NCI-H1105 treated with DMSO at 0.1 percent for 48 hours (cell line): ENCODE measurements at places on chromosomes 16 and 17.

DNA sequence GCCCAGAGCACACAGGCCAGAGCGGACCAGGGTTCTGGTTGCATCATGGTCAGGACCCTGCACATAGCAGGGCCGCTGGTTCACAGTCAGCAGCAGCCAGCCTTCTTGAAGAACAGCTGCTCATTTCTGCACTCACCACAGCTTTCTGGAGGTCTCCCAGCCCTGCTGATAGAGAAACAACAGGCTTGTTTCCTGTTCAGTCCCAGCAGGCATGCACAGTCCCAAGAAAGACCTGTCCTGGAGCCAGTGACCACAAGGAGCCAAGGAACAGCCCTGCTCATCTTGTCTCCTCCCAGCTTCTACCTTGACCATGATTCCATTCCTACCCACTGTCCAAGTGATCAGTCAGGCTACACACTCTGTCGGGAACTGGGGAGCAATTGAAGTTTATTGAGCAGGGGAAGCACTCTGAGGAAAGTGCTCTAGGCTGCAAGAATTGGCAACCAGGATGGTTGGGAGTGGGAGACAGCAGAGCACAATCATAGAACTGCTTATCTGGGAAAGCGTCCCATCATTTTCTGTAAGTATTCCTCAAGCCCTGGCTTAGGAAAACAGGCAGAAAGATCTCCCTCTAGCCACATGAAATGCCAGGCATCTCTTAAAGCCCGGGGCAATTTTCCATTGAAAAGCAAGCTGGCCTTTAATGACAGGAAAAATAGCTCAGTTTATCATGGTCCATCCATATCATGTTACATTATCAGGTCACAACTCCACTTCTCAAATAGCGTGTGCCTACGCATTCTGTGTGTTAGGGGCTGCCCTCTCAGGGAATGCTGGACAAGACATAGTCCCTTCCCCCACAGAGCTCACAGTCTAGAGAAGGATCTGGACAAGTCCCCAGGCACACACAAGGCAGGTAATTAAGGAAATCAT, 155.4 kb upstream of the FOXF1 start:
- DNase-seq: no peak

DNA sequence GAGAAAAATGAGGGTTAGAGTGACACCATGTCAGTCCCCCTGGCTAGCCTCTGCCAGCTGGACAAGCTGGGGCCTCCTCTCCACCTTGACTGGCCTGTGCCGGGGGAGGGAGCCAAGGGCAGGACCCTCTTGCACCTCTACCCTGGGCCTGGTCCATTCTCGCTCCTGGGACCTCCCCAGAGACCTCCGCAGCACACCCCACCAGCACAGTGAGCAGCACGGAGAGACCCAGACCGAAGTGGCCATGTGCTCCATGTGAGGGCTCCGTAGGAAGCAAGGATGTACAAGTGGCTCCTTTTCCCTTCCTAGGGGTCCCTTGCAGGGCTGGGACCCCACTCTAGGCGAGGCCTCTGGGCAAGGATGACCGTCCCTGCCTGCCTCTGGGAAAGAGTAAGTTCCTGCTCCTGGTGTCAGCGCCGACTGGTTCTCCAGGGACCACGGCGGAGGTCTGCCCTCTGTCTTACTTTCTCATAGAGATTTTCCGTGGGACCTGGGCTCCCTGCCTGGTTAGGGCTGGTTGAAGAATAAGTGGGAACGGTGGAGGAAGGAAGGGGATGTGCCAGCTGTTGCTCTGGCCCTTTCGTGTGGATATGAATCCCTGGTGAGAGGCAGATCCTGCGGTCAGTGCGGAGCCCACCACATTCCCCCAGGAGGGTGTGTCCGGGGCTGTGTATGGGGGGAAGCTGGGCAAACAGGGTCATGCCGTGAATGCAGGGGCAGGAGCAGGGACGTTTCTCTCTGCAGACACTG, 124.2 kb downstream of the METRNL start:
- DNase-seq: no peak

DNA sequence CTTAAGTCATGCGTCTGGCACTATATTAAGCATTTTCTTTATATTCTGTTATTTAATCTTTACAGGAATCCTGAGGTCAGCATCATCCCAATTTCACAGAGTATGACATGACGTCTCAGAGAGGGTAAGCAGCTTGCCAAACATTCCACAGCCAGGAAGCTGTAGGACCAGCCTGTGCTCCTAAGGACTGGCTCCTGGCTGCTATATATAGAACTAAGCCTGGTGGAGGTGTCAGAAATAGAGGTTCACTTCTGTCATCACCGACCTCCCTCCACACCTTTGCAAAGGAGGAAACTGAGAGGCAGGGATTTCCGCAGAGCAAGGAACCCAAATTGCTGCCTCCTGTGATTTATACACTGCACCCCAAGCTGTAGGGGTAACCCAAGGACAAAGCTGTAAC, 37.9 kb upstream of the NDRG4 start:
- DNase-seq: no peak

DNA sequence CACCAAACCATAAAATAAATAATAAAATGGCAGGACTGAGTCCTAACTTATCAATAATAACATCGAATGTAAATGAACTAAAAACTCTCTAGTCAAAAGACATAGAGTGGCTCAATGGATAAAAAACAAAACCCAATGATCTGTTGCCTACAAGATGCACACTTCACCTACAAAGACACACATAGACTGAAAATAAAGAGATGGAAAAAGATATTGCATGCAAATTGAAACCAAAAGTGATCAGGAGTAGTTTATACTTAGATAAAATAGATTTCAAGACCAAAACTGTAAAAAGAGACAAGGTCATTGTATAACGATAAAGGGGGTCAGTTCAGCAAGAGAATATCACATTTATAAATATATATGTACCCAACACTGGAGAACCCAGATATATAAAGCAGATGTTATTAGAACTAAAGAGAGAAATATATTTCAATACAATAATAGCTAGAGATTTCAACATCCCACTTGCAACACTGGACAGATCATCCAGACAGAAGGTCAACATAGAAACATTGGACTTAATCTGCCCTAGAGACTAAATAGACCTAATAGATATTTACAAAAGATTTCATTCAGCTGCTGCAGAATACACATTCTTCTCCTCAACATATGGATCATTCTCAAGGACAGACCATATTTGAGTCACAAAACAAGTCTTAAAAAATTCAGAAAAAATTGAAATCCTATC, 29.8 kb downstream of the SLC47A2 start:
- no peak for DNase-seq

DNA sequence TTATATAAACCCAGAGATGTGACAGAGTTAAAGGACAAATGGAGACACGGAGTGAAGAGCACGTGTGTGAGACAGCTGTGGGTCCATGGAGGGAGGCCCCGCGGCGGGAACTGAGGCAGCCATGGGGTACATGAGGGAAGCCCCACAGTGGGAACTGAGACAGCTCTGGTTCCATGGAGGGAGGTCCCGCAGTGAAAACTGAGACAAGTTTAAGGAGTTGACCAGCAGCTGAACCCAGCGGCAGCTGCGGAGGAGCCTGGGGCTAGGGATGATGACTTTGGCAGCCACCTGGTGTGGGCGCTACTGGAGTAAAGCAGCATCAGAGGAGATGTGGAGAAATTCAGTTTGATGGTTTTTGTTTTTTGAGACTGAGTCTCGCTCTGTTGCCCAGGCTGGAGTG, 185.1 kb downstream of the RPTOR start:
- no peak for DNase-seq

DNA sequence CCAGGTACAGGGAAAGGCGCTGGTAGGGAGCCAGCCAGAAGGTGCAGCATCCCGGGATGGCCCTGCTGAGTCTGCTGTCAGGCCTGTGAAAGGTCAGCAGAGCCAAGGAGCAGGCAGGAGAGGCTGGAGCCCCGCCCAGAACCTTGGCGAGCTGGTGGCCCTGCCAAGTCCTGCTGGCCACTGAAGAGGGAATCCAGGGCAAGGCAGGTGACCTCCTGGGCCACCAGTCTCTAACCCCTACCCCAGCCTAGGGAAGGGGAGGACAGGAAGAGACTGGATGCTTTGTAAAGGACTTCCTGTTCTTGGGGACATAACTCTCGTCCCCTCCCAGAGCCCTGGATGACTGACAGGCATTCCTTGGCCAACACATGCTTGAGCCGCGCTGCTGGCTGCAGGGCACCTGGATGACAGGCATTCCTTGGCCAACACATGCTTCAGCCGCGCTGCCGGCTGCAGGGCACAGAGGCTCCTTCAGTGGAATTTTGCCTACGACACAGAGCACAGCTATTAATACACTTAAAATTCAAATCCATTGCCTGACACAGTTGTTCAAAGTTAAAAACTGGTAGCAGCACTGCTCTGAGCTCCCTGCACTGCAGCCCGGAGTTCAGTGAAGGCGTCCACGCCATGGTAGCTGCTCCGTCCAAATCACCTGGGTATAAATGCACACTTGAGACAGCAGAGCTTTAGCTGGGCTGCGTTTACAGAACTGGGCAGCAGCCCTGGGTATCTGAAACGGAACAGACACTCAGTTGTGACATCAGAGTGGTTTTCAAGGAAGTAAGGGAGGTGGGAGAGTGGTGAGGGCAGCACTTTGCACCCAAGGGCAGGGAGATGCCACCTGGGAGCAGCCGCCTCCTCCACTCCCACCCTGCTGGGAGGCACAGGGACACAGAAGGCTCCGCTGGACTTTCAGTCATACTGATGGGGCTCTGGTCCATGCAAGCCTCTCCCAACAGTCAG, 2.0 kb upstream of the BRICD5 start:
- DNase-seq: no peak

- no peak for DNase-seq
Observed at GRCh38 chr17:68973098-68973846, 18.1 kb upstream of the ABCA8 start.

DNA sequence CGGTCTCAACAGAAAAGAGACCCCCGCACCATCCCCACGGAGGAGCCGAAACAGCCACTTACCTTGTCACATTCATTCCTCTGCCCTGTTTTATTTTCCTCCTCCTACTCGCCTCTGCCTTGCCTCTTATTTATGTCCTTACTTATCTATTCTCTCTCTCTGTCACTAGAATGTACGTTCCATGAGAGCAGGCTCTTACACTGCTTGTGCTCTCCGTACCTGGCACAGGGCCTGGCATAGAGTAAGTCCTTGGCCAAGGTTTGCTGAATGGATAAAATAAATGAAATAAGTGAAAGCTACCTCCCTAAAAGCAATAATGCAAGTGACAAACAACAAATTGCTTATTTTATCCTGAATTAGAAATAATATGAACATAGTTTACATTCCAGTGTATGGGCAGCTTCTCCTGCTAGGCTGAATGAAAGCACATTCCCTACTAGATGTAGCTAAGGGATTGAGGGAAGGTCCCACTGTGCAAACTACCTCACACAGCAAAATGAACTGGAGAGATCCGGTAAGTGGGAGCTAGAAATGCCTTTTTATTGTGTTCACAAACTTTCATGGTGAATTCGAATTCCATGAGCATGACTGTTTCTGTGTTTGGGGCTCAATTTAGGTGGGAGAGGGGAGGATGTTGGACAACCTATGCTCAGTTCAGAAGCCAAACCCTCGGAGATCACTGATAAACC, 173.1 kb downstream of the PARN start:
- no peak for DNase-seq

DNA sequence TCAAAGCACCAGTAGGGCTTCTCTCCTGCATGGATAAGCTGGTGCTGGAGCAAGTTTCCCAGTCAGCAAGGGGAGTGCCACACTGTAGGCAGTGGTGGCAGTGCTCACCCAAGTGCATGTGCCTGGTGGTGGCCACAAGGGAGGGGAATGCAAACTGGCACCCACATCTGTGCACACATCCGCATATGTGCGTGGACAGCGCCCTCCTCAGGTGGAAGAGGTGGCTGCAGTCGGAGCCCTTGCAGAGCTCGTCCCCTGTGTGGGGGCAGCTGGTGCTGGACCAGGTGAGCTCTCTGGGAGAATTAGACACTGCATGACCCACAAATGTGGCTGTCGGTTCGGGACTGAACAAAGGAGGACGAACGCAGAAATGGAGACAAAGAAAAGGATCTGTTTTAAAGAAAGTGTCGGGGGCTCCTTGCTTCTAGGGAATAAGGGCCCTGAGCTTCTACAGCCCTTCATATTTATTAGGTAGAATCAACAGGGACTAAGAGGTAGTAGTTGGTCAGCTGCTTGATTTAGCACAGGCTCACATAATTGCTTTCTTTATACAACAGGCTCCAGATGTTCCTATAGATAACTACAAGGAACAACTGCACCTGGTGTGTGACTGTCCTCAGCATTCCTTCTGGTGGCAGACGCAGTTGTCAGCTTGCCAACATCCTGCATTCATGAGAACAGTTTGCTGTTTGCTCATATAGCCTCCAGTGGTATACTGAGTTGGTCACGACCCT, 5.3 kb upstream of the ZNF689 start:
- peak; percentile 85 for DNase-seq

DNA sequence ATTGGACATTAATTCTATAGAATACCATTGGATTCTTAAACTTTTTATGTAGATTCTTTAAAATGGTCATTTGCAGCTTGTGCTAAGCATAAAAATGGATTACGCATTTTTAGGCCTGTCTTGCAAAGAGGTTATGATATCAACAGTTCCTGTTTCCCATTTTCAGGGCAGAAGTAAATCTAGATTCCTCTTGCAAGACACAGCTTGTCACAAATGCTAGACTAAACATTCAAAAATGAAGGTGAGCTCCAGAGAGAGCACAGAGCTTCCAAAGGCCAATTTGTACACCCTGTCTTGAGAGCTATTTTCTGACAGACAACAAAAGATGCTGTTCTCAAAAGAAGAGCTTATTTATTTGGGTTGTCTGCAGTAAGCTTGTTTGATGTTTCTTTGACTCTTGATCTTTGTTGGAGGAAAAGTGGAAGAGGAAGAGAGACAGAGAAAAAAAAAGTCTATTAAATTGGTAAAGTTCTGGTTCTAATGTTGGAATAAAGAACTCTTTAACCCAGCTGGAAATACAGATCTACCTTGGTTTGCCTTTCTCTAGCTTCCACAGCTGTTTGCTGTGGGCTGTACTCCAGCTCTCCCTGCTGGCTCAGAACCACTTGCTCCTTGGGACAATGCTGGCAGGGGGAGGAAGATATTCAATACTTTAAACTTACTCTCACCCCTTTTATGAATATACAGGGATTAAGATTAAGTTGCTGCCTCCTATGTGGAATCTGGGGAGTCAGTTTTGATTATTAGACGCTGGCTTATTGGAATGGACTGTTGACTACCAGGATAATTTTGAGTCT, 651.8 kb downstream of the CDH11 start:
- no peak for DNase-seq

DNA sequence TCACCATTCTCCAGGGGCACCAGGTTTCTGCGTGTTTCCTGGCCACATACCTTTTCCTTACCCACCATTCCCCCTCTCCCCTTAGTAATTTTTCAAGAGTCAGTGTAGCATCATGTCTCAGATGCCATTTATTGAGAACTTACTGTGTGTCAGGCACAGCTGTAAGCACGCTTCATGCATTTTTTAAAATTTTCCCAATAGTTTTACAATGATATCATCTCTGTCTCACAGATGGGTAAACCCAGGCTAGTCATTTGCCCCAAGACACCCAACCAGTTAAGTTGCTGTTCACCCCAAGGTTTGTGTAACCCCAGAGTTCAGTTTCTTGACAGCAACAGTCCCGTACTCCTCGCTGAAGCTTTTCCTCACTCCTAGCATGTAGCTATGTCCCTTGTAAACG, 56.4 kb upstream of the IRX3 start:
- DNase-seq: no peak

DNA sequence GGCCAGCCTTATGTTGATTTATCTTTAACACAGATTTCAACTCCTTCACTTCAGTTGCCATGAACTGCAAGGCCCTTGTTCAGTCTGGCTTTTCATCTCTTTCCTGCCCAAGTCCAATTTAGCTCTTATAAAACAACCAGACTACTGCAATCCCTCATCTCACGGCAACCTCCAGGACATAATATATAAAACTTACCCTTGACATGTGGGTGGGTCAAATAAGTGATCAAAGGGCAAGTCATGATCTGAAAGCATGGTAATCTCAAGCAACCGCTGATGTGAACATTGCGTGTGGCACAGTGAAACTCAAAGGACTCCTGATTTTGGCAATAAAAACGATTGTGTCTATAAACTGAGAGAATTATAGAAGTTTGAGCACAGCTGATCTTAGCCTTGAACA, 364.6 kb downstream of the CDH13 start:
- DNase-seq: no peak
